ENCODE measurements at places on chromosomes 4 and X.

GRCh38 chr4:152098365-152099060, 337.7 kb upstream of the GATB start:
- H3K4me1 ChIP-seq: peaks cover 7% of the 10 kb centered on the region
- H3K36me3 ChIP-seq: no peaks in the 10 kb centered on the region
- no peak overlapping the region for H3K4me3 ChIP-seq
- H3K27ac ChIP-seq: no peak overlapping the region
- H3K27me3 ChIP-seq: no peaks in the 10 kb centered on the region

GRCh38 chr4:171644430-171645057, 168.7 kb upstream of the GALNTL6 start:
- no peaks in the 10 kb centered on the region for H3K36me3 ChIP-seq
- no peak for DNase-seq
- H3K27ac ChIP-seq: no peak overlapping the region
- H3K27me3 ChIP-seq: no peaks in the 10 kb centered on the region

- no peak overlapping the region for H3K4me3 ChIP-seq
- H3K4me1 ChIP-seq: no peaks in the 10 kb centered on the region
- H3K27ac ChIP-seq: no peak overlapping the region
- DNase-seq: no peak
Measured at GRCh38 chrX:65925592-65925991, 114.3 kb downstream of the VSIG4 start.

- H3K27me3 ChIP-seq: no peaks in the 10 kb centered on the region
- H3K4me1 ChIP-seq: no peaks in the 10 kb centered on the region
- DNase-seq: no peak
- no peak overlapping the region for H3K27ac ChIP-seq
- no peaks in the 10 kb centered on the region for H3K36me3 ChIP-seq
Measured at GRCh38 chr4:11483046-11483445, 54.4 kb upstream of the HS3ST1 start.
